Activated CD4-positive, alpha-beta T cell treated with anti-CD3 and anti-CD28 coated beads, Interleukin-2, amount 50 U/mL, for 48 hours (primary cell): ENCODE measurements at places on chromosomes 6 and 20.

DNA sequence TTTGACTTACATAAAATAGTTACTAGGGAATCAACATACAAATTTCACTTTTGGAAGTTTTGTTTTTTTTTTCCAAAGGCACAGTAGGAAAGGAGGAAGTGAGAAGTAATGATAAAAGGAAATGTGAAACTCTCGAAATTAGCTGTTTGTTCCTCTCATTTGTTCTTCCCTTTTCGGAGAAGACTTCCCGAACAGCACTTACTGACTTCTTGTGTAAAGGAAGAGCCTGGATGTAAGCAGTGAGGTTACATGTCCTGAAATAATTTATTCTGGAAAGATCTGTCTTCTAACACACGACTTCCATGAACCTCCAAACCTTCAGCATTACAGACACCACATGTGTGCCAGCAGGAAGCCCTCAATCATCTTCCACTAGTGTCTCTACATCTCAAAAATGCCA lies 59.1 kb downstream of the KIF16B start:
- no peak for DNase-seq

DNA sequence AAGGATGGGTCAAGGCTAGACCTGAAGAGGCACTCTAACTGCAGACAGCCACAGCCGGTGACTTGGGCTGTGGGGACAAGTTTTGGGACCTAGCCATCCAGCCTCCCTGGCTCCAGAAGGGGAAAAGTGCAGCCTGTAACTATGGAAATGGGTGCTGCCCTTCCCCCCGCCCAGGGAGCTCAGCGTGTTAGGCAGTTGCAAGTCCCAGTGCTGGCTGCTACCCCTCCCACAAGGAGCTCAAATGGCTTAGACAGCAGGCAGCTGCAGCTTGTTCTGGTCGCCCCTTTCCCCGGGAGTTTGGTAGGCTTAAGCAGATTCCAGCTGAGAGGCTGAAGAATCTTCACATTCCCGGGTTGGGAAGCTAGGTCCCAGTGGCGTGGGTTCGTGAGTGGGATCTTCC lies 162.6 kb downstream of the FAM83B start:
- no peak for DNase-seq

- no peak for DNase-seq
These were observed 21.6 kb downstream of the ADGRG6 start for GRCh38 chr6:142323377-142323776.

DNA sequence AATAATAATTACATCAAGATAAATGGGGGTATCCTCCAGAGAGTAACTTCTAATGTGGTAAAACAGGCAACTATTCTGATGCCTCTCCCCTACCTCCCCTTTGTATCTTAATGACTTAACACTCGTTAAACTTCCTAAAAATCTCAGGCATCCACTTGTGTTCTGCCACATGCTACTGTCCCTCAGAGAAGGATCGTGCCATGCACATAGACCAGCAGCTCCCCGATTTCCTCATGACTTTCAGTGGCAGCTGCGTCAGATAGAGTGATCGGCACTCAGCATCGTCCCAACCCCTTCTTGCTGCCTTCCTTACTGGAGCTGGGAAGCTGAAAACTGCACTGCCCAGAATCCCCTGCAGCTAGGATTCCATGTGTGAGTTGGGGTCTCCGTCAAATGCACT lies 32.1 kb downstream of the RIPOR2 start:
- DNase-seq: no peak

DNA sequence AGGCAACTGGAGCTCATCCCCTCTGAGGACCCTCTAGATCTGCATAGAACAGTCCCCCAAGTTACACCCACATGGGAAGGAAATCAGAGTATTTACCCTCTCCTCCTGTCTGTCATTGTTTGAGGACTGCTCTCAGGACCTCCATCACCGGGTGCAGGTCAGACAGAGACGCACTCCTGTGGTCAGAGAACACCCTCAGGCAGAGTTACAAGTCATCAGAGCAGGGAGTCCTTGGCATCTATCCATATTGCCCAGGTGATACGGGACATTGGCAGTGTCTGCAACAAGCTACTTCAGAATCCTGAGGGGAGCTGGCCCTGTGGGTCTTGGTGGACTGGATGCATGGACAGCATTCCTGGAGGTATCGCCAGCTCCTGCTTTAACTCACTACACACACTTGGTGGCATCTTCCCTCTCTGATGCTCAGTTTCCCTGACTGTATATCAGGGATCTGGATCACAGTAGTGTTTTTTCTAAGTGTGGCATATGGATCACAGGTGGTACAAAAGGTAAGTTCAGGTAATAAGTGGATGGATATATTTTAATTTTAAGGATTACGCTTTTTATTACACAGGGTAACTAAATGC lies 15.1 kb upstream of the ISM1 start:
- no peak for DNase-seq

GRCh38 chr20:54262671-54263070 lies 54.8 kb downstream of the PFDN4 start:
- DNase-seq: no peak

DNA sequence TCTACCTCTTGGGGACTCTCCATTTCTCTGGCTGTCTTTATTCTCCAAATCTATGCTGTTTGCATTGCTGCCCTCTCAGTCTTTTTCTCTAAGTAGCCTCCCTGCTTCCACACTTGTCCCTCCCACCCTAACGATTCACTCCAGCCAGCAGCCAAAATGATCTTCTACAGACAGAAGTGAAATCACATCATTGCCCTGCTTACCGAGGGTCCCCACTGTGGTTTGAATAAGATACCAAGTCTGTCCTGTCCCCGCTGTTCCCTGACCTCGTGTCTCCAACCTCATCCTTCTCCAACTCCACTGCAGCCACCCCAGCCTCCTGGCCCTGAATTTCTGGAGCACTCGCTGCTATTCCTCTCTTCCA lies 11.5 kb upstream of the OCSTAMP start:
- no peak for DNase-seq

DNA sequence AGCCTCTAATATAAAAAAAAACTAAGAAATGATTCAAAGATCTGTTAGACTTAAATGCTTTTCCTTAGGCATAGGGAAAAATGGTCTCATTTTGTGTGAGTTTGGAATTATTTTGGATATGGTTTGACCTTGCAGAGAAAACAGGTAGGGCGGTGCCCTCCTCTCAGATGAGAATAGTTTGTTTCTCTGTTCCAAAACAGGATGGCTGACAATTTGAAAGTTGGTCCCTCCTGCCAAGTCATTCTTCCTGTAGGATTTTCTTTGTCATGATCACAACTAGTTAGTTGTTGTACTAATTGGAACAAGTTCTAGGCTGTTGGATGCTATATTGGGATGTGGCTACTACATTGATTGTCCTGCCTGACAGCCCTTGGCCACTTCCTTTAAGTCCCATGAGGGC lies 108.6 kb downstream of the BCKDHB start:
- no peak for DNase-seq

- no peak for DNase-seq
These were observed 1.4 kb downstream of the NCR2 start for GRCh38 chr6:41336824-41337223.

- no peak for DNase-seq
These were observed 59.3 kb downstream of the KIF6 start for GRCh38 chr6:39665861-39666260.

GRCh38 chr6:50047026-50047425 lies 2.7 kb downstream of the DEFB112 start:
- no peak for DNase-seq

DNA sequence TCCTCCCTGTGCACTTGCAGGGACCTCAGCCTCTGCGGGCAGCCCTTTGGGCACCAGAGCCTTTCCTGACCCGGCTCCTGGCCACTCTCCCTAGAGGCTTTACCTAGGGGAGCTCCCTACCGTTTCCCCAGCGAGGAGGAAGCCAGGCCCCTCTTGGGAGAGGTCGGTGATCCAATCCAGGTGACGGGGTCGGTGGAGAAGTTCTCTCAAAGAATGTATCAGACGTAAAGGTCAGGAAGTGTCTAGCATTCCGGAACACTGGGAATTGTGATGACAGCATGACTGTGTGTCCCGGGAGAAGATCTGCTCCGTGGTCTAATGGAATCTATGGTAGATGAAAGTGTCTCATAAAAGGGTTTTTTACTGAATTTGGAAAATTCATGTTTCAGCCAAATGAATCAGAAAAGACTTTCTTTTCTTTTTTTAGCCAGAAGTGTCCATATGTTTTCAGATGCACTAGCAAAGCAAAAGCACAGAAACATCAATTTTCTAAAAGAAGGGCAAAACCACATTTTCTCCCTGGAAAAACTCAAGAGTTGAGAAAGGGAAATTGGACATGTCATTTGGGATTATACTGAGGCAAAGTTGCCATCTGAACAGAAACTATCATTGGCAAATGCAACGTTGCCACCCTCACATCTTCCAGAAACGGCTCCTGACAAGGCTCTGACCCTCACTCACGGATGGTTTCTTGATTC lies 289.4 kb downstream of the THBS2 start:
- no peak for DNase-seq

GRCh38 chr20:63432577-63433325 lies 39.7 kb downstream of the KCNQ2 start:
- DNase-seq: no peak

DNA sequence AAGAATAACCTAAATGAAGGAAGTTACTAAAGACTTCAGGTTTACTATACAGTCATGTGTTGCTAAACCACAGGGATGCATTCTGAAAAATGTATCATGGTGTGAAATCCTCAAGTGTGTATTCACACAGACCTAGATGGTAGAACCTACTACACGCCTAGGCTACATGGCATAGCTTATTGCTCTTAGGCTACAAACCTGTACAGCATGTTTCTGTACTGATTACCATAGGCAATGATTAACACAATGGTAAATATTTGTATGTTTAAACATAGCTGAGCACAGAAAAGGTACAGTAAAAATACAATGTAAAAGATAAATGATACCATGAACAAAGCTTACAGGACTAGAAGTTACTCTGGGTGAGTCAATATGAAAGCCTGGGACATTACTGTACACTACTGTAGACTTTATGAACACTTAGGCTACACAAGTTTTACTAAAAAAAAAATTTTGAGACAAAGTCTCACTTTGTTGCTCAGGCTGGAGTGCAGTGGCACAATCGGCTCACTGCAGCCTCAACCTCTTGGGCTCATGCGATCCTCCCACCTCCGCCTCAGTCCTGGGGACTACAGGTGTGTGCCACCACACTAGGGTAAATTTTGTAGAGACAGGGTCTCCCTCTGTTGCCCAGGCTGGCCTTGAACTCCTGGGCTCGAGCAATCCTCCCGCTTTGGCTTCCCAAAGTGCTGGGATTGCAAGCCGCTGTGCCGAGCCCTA lies 36.0 kb downstream of the ADNP start:
- DNase-seq: no peak

DNA sequence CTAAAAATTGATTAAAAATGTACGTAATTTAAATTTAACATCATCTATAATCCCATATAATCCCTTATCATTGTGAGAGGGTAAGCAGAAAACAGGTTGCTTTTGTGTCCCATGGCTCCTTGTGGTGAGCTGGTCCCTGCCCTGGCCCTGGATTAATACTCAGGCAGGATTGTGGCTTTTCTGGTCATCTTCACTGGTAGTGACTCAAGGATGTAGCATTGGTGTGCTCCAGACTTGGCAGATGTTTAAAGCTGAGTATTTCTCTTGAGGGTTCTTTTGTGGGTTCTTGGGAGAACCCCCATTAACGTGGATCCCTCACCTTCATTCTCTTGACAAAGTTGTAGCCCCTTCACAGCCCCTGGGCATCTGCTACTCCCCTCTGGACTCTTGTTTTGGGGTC lies 39.3 kb downstream of the SNRNP48 start:
- no peak for DNase-seq

DNA sequence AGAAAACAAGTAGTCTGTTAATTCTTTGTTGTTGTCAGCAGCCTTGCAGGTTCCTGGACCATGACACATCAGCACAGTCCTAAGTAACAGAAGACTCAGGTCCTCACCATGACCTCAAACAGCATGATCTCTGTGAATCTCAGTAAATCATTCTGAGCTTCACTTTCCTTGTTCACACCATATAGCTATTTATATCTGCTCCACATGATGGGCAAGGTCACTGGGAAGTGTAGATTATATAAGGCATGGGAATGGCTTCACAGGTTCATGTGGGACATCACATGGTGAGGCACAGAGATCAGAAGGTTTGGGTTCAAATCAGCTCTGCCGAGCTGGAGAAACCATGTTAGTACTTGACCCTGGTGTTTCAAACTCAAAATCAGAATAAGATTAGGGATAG lies 245.4 kb upstream of the SPTLC3 start:
- DNase-seq: no peak

DNA sequence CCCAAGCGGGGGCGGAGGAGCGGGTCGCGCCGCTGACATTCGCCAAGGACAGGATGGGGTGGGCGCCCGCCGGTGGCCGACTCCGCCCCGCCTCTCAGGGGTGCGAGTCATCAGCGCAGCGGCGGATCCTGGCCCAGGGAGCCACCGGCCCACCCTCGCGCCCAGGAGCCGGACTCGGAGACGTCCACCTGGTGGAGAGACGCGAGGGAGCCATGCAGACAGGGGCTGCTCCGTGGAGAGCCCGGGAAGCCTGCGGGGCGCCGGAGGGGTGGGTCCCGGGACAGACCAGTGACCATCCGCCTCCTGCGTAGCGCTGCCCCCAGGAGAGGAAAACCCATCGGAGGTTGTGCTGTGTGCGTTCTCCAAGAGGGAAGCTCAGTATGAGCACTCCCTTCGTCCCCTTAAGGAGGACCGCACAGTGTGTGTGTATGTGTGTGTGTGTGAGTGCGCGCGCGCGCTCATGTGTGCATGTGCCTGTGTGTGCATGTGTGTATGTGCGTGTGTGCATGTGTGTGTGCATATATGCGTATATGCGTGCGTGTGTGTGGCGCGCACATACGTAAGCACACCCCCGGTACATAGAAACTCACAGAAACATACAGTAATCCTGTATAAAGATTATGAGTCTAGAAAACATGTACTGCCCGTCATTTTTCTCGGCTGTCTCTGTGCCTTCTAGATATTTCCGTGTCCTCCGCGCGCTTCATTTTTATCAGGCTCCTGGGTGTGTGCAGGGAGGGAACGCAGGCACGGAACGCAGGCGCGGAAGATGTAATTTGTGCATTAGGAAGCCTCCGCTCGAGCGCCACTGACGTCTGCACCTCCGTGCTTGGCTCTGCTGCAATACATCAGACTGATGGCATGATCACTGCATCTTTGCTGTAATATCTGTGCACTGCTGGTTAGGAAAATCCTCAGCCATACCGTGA lies 158.9 kb downstream of the TBXT start:
- no peak for DNase-seq

DNA sequence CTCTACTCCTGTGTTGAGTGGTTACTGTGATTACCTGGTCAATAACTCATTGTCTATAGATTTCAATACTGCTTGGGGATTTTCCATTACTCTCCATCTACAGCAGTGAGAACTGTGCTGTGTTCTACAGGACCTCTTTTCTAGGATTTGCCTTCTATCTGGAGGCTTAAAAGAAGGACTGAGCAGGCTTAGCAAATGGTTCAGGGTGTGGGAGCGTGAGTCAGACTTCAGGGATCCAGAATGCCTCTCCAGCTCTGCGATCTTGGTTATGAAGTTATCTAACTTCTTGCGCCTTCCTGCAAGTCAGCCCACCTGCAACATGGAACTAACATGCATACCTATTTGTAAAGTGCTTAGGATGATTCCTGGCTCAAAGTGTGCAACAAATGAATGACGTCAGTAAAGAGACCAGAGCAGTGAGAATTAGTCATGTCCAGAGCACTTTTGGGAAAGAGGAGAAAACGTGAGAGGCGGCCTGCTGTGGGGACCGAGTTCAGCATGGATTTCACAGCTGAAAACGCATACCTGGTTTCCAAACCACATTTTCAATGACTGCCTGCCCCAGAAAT lies 610.1 kb upstream of the CDH4 start:
- DNase-seq: no peak
